Mesenchymal stem cell (in vitro differentiated cells and primary cell): ENCODE measurements at places on chromosomes 5 and 9.

DNA sequence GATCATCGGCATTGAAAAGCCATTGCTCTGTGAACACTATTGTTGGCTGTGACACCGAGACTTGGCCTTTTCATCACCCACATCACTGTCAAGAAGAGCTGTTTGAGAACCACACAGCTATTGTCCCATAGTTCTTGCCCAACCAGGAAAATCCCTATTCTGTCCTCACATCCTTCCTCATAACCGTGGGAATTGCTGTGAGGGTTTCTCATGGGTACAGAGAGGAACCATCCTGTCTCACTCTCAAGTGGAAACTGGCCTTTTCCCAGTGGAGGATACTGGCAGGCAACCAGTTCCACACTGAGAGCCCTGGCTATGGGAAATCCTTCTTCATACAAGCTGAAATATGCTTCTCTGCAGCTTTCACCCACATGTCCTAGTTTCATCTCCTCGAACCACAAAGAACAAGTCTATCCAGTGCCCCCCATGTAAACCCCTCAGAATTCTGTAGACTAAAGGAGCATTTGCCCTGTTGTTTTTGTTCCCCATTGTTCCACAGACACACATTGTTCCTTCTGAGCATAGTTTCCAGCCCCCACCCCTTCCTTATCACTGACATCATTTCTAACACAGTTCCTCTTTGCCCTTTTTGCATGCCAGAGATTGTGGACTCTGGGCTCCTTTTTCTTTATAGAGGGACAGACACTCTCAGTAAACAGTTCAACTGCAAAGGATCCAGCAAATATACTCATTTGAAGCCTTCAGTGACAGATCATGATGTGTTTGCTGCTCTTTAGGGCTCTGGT, 57.8 kb upstream of the C5orf46 start:
- no peak overlapping the region for H3K27ac ChIP-seq
- H3K36me3 ChIP-seq = no peaks in the 10 kb centered on the region
- H3K27me3 ChIP-seq = no peaks in the 10 kb centered on the region
- H3K4me1 ChIP-seq = no peaks in the 10 kb centered on the region
- no peak overlapping the region for H3K4me3 ChIP-seq
- peak; percentile 28 for DNase-seq

- H3K27ac ChIP-seq = no peak overlapping the region
- no peaks in the 10 kb centered on the region for H3K27me3 ChIP-seq
- H3K4me3 ChIP-seq = no peak overlapping the region
Observed at GRCh38 chr9:37342895-37343294, 79.6 kb upstream of the GRHPR start.

- H3K27me3 ChIP-seq = no peaks in the 10 kb centered on the region
- H3K27ac ChIP-seq = no peak overlapping the region
- H3K36me3 ChIP-seq = no peaks in the 10 kb centered on the region
- H3K4me1 ChIP-seq = no peaks in the 10 kb centered on the region
- no peak for DNase-seq
Observed at GRCh38 chr9:82680179-82680935, 382.6 kb downstream of the RASEF start.

DNA sequence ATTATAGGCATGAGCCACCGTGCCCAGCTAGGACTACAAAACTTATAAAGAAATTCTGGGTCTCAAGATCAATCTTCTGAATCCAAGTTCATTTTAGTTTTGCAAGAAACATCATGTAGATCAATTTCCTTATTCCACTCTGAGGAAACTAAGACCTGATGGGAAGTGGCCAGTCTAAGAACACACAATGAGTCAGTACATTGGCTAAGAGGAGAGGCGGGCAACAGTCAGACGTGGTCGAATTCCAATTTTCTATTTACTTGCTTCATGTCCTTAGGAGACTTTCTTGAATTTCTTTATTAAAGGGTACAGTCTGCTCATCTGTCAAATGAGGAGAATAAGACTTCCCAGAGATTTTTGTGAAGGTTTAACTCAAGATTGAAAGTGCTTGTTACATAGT, 432.1 kb upstream of the BRINP1 start:
- H3K27me3 ChIP-seq = no peaks in the 10 kb centered on the region
- DNase-seq = no peak
- H3K36me3 ChIP-seq = no peaks in the 10 kb centered on the region

DNA sequence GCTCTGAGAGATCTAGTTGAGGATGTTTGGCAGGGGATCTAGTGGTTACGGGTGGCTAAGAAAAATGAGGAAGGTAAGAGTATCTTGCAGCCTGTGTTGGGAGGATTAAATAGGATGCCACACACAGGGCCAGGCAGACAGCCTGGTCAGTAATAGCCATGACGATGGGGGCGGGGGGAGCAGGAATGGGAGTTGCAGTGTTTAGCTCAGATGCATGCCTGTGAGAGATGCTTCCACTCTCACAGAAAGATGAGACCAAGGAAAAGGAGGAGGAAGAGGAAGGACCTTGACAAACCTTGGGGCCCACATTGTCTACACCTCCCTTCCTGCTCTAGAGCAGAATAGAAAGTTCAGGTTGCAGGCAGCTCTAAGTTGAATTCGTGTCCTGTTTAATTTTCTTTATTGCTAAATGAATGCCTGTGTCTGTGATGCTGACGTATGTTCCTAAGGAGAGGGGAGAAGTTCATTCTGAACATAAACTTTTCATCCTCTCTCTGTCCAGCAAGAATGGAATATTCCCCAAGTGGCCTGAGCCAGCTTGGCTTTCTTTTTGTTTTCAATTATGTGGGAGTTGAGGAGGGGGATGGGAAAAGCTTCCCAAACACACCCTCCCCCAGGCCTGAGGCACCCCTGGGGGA, 28.7 kb downstream of the TGFBI start:
- peak overlapping the region; percentile 92 for H3K27ac ChIP-seq
- H3K4me1 ChIP-seq = peaks cover 34% of the 10 kb centered on the region
- peaks cover 62% of the 10 kb centered on the region for H3K36me3 ChIP-seq
- peak; percentile 94 for DNase-seq
- H3K27me3 ChIP-seq = no peaks in the 10 kb centered on the region
